ENCODE measurements at places on chromosomes 7 and 10.

DNA sequence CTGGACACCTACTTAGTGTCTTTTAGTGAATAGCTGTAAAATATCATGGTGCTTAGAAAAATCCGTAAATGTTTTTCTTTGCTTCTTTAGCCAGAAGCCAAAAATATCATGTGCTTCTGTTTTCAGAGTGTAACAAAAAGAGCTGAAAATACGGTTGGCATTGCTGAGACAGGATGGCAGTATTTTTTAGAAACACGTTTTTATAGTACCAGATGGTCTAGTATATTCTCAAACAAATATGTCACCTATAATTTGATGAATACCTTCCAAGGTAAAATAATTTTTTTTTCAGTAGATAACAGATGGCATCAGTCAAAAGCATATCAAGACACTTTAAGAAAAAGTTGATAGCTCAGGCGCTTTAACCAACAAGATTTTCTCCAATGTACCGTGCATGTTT, 326.6 kb downstream of the PHF14 start:
- DNase-seq: no peak

GRCh38 chr10:133060466-133060865, 27.3 kb upstream of the ADGRA1 start:
- DNase-seq: no peak

DNA sequence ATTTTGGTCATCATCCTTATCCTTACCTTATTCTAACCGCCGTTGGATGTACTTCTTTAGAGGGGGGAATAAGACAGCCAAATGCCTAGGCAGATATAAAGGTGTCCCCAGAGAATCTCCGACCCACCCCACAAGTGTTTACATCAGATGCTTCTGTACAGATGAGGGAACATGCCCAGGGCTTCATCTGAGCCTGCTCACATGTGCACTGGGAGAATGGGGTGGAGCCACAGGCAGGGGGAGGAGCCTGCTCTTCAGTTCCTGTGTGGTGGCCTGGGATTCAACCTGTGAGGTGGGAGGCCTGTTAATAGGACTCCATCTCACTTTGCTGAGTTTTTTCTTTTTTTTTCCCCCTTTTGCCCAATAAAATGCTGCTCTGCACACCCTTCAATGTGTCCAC, 27.6 kb upstream of the OPTN start:
- no peak for DNase-seq

- no peak for DNase-seq
Measured at GRCh38 chr7:87518735-87519134, 43.3 kb upstream of the ABCB4 start.

DNA sequence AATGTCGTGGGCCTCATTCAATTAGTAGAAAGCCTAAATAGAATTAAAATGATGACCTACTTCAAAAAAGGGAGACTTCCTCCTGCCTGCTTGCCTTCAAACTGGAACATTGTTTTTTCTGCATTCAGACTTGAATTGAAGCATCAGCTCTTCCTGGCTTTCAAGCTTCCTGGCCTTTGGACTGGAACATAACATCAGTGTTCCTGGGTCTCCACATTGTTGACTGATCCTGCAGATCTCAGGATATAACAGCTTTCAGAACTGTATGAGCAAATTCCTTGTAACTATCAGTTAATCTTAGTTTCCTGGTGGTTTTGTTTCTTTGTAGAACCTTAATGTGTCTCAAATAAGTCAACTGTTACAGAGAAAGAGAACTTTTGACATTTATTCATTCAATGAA, 18.6 kb downstream of the MAGI2 start:
- DNase-seq: no peak

- DNase-seq: no peak
Measured at GRCh38 chr7:144584726-144585125, 181.2 kb upstream of the NOBOX start.

GRCh38 chr10:120437541-120437940, 19.5 kb upstream of the PLPP4 start:
- DNase-seq: no peak

- DNase-seq: no peak
Measured at GRCh38 chr7:73329861-73330581, 2.1 kb downstream of the FKBP6 start.

GRCh38 chr7:80763289-80763688, 124.8 kb downstream of the CD36 start:
- DNase-seq: no peak

DNA sequence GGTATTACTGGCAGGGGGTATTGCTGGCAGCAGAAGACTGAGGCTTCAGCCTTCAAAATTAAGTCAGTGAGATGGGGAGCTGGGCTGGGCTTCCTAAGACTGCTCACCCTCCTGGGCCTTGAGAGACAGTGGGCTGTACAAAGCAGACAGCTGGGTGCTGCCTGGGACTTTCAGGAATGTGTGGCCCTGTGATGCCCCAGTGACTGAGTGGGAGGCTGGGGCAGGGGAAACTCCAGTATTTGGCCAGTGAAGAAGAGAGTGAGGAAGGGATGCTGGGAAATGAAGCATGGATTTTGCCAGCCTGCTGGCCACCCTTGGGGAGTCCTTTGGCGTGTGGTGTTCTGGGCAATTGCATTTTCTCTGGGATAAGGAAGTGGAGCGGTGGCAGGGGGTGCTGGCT, 442 bp downstream of the ANKRD2 start:
- no peak for DNase-seq

DNA sequence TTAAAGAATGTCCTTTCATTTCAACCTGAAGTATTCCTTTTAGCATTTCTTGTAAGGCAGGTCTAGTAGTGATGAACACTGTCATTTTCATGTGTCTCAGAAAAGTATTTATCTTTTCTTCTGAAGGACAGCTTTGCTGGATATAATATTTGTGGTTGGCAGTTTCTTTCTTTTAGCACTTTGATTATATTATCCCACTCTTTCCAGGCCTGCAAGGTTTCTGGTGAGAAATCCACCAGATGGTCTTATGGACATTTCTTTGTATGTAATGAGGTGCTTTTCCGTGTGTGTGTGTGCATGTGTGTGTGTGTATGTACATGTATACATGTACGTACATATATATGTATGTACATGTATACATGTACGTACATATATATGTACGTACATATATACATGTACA, 7.3 kb downstream of the CASP7 start:
- no peak for DNase-seq

- DNase-seq: peak; percentile 34
Measured at GRCh38 chr10:129968853-129969183, 4.7 kb upstream of the EBF3 start.

GRCh38 chr7:3942816-3943745, 642.0 kb downstream of the SDK1 start:
- DNase-seq: no peak

DNA sequence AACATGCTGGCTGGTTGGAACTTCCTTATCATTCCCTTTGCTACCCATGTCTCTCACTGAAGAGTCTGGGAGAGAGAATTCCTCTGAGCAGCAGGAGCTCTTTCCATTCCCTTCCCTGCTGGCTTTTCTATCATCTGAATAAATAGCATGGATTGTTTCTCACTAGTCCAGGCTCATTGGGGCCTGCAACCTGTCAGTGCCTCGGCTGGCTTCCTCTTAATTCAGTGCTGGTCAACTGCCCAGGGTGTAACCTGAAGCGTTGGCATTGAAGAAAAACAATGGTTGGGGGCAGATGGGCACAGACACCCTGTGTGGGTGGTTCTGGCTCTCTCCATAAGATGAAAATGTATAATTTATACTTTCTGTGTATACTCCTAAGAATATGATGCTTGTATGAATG, 155.6 kb downstream of the ANLN start:
- DNase-seq: no peak

DNA sequence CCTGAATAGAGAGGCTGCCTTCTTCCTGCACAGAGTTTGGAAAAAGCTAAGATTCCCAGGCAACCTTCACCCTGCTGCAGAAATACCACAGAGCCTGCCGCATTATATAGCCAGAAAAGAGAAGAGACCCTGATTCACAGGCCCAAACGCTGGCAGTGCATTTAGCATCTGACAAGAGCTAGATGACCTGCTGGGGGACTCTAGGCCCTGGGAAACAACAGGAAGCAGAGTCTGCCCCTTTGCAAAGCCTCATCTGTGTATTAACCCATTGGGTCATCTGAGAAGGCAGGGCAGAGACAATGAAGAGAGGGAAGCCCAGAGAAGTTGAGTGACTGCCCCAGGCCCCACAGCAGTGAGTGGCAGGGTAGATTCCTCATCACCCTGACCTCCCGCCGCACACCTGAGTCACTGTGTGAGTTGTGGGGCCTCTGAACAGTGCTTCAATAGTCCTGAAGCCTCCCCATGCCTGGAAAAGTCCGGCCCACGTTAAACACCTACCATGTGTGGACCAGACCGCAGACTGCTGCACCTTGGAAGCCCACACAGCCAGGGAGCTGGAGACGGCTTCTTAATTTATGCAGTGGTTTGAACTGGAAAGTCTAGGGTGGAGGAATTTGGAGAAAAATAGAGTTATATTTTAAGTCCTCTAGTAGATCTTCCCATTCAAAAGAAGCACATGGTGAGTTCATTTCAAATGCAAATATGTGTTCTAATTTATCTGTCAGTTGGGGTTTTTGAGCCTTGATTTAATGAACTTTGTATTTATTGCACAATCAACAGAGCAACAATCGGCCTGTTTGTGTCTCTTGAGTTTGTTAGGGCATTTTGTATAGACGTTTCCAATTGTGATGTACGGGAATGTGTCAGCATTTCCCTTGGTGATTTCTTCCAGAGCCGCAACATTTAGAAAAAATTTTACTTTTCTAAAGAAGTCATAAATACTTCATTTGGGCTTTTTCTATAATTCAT, 80.4 kb upstream of the GPR26 start:
- no peak for DNase-seq

GRCh38 chr10:109893386-109893785, 29.9 kb downstream of the XPNPEP1 start:
- DNase-seq: no peak

GRCh38 chr7:14734839-14735321, 167.7 kb downstream of the DGKB start:
- no peak for DNase-seq

DNA sequence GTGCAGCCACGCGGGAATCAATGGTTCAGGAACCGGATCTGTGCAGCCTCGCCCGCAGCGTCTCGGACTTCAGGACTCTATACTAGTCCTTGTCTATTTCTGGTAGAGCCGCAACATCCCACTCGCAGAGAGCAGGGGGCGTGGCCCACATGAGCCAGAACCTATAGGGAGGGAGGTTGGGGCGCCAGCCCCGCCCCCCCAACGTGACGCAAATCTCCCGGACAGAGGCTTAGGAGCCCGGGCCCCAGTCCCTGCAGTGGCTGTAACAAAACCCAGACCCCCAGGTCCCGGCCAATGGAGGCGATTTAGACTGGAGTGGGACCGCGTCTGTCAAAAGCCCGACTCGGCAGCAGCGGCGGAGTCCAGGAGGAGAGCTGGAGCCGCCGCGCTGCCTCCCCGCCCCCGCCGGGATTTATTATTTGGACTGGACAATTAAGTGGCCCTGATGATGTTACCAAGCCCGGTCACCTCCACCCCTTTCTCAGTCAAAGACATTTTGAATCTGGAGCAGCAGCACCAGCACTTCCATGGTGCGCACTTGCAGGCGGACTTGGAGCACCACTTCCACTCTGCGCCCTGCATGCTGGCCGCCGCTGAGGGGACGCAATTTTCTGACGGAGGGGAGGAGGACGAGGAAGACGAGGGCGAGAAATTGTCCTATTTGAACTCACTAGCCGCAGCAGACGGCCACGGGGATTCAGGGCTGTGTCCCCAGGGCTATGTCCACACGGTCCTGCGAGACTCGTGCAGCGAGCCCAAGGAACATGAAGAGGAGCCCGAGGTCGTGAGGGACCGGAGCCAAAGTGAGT, at the start of gene NKX2-3:
TSS of gene NKX2-3 (plus strand) at position 256 of the 809 bp plus-strand sequence. CDS start at position 446, 190 bp downstream.
- peak; percentile 55 for DNase-seq

DNA sequence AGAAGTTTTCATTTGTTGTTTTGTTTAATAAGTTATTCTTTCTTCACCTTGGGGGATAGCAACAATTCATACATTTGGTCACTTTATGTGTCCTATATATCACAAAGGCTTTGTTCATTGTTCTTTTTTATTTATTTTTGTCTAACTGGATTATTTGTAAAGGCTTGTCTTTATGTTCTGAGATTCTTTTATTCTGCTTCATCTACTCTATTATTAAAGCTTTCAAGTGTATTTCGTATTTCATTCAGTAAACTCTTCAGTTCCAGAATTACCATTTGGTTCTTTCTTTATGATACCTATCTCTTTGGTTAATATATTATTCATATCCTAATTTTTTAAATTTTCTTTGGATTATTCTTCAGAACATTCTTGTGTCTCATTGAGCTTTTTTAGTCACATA, 942.9 kb downstream of the ANKRD7 start:
- no peak for DNase-seq

DNA sequence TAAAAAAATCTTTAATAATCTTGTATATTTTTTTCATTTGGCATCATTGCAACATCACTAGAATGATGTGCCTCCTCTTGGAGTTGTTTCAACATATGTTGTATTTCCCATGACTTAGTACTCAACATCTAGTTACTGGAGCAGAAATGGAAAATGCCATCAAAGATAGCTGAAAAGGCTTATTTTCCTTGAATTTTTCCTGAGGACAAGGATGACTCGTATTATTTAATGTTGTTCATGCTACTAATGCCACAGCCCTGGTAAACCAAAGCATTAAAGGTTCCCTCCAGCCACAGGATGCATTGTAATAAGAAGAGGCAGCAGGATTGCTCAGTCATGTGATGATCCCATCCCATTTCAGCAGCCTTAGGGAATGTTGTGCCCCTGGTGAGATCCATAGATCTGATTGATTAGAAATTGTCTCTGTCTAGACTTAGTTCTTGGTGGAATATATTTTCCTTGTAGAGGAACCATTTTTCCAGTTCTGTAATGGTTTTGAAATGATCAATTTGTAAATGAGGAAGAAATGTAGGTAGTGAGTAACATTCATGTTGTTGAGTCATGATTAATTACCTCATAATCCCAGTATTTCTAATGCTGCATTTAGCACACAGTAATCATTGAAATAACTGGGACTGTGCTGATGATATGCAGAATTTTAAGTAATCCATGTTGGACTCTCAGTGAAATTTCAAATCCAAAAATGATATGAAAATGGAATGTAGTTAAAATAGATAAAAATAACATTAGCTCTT, 91.3 kb upstream of the SMIM30 start:
- no peak for DNase-seq

GRCh38 chr7:29146888-29147609, 712 bp upstream of the CPVL start:
- DNase-seq: peak; percentile 41

DNA sequence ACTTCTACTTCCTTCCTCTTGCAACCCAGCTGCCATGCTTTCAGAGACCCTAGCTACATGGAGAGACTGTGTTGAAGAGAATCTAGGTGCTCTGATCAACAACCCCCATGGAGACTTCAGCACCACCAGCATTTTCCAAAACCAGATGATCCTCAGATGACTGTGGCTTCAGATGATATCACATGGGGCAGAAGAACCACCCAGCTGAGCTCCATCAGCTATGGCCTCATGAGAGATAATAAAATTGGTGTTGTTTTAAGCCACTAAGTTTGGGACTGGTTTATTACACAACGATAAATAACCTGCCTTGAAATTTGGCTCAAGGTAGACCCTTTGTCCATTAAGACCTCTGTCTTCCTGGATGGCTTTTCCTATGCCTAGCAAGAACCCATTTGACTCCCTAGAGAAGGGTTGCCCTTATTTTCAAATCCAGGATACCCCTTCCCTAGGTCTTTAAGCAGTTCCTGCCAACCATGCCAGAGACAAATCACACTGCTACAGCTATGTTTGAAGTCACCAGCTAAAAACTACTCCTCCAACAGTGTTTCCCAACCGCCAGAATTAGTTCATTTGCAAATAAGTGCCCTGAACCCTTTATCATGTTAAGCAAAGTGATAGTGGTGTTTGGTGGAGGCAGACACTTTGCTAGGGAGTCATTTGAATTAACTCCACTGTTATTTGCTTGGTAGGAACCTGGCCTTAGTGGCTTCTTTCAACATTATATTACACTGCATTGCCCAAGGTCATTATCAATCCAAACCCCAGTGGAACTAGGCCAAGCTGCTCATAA, 136.9 kb upstream of the PALS2 start:
- no peak for DNase-seq
